Stromal cell of bone marrow (primary cell): ENCODE measurements at places on chromosomes 2 and 18.

DNA sequence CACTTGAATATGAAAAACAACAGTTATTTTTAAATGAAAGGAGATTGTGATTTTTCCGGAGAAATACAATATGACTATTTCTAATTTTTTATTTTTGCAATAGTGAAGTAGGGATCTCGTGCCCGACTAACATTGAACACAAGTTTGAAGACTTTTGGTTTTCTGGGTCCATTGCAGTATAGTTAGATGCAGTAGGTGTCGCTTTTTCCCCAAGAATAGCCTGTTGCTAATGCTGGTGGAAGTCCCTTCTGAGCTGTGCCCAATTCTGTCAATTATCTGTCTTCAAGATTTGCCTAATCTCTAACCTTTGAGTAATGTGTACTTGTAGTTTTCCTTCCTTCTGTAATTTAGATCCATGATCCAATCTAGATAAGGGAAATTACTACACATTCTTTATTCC, 36.5 kb downstream of the SEMA4F start:
- DNase-seq: peak; percentile 51

DNA sequence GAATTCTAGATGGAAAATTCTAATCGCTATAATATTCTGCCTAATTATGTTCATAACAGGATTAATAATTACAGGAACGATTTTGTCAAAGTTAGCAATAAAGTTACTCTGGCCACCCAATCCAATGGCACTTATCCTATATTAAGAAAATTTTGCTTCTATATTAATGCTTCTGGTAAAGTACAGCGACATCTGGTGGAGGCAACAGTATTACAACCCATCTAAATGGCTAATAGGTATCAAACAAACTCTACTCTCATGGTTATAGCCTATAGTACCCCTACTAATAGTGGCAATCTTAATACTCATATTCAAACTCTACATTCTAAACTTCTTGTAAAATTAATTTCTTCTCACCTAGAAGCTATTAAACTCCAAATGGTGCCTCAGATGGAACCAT, 1084.7 kb upstream of the LRRTM1 start:
- DNase-seq: no peak

DNA sequence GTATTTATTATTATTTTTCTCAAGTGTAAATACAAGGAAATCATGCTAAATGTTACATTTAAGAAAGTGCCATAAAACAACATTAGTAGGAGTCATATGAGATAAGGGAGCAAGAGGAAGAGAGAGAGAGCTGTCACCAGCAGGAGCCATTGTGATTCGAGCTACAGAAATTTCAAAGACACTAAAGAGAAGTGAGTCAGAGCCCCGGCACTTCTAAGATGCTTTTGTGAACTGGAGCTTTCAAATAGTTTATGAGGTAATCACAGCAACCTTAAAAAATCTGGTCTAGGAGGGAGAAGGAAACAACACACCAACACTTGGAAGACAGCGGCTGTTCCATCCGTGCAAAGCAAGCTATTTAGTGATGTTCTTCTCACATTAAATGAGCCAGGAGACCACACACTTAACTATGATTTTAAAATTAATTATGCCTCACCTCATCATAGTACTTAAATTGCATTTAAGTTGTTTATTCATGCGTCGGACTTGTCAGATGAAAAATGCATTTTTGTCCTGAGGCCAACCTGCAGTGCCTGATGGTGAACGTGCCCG, 382.7 kb upstream of the SALL3 start:
- no peak for DNase-seq

DNA sequence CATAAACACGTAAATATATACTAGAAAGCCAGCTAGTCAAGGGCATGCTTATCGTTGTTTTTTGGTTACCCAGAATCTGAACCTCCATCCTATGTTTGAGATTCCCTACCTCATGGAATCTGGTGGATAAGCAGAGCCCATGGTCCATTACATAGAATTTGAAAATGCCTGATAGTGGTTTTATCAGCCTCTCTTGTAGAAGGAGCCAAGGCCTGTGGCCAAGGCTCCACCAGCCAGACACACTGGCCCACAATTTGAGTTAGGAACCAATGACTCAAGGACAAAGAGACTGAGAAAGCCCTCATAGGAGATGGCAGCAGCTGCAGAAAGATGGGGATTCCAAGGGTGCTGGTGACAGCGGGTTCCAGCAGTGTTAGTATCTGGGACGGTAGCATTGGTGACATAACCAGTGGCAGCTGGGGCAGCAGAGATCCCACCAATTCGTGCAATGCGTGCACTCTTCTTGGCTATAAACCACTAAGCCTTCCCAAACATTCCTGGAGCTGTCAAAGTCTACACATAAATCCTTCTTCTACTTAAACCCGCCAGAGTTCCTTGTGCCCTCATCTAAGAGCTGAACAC, 51.2 kb upstream of the RMDN2 start:
- DNase-seq: no peak

GRCh38 chr2:77566582-77566981, 44.4 kb upstream of the LRRTM4 start:
- DNase-seq: no peak

DNA sequence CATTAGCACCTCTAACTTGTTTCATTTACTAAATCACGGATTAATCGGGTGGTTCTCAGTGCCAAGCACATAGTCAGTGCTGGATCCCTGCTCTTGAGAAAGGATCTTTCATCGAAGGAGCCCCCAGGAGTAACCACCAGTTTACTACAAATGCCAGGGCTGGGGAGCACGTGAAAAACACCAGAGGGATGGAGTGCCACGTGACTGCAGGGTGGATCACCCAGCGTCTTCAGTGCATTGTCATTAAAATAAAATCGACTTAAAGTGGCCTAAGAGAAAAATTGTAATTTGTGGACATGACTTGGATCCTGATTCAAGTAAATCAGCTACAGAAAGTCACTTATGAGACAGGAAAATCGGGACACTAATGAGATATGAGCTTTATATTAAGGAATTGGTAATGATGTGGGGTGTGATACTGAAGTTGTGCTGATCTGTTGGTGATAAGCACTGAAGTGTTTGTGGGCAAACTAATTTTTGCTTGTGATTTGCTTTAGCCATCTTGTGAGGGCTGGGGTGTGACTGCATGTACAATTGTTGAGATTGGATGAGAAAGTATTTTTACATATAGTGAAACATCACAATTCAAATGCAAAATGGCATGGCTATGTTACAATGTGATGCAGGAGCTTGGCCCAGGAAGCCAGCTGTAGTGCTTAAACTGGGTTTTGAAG, 63.8 kb downstream of the NCK2 start:
- no peak for DNase-seq

GRCh38 chr18:51716277-51716676, 518.8 kb upstream of the MEX3C start:
- no peak for DNase-seq

DNA sequence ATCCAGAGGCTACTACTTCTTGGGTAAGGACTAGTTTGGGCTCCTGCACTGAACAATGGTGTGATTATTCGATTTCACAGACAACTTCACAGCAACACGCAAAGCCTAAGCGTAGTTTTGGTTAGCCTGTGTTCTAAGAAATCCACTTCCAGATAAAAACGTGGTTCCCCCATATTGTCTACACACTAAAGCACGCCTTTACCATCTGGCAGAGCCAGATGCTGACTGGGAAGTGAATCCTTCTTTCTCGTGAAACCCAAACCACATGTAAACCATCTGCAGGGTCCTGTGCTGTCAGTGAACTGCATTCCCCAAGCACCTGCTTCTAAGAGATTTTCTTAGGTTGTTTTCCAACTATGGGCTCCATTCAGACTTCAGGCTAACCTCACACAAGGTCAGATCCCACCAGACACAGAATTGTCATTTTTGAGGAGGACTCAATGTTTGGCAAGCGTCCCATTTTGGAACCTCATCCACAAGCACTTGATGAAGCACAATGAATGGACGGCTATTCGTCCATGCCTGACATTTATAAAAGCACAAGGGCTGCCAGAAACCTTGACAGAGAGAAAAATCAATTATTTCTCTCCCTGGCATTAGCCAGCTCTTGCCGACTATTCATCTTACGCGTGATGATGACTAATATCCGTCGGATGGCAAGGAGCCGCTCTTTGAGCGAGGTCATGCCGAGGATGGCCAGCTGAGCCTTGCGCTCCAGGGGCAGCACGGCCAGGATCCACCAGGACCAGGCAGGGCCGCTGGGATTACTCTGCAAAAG, 38.4 kb downstream of the LONRF2 start:
- no peak for DNase-seq
